ENCODE measurements at places on chromosomes 3 and 15.

DNA sequence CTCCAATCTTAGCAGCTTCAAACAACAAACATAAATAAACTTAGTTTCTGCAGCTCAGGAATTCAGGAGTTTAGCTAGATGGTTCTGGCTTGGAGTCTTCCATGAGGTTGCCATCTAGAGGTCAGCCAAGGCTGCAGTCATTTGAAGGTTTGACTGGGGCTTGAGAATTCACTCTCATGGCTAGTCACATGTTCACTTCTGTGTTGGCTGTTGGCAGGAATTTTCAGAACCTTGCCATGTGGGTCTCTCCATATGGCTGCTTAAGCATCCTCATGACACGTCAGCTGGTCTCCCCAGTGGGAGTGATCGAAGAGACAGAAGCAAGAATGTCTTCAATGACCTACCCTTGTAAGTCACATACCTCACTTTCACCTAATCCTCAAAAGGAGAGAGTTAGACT lies 269.2 kb upstream of the CNTN3 start:
- DNase-seq: no peak

DNA sequence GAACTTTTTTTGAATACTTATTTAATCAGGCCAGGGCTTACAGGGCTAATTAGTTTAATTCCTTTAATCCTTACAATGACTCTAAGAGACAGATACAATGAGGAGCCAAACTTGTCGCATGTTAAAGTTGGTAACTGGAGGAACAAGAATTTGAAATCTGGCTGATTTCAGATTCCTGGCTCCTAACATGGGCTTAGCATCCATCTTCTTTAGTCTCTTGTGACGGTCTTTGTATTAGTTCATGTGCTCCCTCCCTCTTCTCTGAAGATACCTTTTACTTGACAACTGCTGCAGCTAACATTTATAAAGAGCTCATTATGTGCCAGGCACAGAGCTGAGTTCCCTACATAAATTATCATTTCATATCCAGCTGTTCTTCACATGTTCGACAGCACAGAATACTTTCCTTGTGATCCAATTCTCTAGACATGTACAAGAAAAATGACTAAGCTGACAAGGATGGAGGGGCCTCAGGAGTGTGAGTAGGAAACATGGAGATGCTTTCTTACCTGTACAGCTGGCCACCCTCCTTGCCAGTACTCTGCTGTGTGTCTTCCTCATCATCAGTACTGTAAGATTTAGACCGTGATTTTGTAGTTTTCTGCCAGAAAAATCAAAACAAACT lies 206.8 kb upstream of the STRIT1 start:
- DNase-seq: no peak

GRCh38 chr3:160395297-160395696 lies 3.7 kb downstream of the IFT80 start:
- no peak for DNase-seq

DNA sequence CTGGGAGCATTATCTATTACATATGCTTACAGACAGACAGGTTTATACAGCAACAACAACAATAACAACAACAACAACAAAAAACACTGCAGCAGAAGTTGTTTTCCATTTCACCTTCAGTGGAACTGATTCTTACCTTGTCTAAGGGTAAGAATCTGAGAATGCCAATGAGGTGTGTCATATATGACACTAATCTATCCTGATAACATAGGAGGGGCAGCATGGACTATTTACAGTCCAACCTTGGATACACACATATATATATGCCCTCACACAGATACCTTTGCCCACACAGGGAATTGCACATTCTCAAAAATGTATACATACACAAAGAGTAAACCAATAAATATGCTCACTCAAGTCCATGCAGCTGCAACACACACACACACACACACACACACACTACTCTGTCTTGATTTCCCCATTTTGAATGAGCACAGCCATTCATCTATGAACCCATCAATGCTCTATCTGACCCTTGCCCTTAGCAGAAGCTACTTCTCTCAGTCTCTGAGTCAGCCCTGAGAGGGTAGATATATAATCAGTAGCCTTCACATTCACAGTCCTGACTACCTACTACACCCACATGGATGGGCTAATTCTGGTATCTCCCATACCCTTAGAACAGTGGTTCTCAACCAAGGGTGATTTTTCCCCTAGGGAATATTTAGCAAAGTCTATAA lies 9.7 kb upstream of the TRANK1 start:
- no peak for DNase-seq

DNA sequence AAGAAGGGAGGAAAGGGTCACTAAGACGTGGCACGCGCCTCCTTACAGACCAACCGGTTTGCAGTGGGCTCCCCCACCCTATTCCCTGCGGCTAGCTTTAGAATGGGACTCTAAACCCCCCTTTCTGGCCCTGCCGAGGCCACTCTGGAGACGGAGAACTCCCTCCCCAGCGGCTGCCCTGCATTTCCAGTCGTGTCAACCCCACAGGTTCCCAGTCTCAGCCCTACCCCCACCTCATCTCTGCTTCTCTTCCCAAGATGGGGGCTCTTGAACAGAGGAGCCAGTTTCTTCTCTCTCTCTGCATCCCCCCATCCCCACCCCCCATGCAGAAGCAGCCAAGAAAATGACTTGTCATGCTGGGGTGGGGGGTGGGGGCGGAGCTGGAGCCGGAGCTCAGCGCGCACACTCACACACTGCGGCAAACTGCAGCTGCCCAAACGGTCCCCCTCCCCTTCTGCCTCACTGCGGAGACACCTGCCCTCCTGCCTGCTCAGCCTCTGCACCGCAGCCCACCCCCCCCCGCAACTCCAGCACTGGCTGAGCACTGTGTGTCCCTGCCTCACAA lies 871 bp downstream of the MAP1A start:
- DNase-seq: peak; percentile 81

DNA sequence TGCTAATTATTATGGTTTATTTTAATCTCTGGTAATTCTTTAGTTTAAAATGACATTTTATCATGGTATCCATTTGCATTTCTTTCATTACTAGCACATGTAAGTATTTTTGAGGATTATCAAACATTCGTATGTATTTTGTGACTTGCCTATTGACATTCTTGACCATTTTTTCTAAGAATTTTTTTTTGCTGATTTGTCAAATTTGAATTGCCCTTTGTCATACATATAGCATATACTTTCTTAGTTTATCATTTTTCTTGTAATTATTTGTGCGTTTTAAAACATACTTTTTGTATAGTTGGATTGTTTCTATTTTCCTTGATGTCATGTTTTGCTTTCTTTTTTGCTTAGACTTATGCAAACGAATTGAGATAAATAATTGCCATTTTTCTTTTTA lies 358.5 kb upstream of the RBMS3 start:
- no peak for DNase-seq

DNA sequence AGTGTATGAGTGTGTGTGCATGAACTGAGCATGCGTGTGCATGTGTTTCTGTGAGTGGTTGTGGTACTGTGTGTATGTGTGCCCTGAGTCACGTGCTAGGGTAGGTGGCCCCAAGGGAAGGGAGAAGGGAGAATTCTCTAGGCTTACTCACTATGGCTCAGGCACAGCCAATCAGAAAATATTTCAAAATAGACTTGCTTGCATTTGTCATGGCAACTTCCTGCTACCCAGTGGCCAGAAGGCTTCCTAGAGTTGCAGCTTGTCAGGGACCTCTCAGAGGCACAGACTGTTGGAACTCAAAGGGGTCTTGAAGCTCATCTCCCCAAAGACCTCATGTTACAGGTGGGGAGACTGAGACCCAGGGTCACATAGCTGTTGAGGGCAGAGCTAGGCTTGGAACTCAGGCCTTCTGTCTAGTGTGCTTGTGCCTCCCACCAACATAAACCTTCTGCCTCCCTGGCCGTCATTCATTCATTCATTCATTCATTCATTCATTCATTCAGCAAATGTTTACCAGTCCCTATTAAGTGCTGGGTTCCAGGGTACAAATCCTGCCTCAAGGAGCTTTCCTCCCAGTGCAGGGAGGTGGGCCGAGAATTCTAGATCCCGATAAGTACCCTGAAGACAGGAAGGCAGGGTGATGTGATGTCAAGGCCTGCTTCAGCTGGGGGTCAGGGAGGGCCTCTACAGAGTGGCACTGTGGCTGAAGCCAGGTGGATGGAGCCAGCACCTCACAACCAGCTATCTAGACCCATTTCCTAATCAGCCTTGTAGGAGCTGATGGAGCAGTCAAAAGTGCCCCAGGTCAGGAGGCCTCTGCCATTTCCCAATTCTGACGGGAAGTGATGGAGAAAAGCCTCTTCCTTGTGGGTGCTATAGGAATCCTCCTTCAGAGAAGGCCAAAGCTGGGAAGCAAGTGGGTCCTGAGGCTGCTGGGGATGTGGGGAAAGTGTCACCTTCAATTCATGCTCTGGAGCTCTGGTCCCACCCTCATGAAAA lies 10.9 kb upstream of the RFT1 start:
- no peak for DNase-seq

- no peak for DNase-seq
These were observed 306.5 kb downstream of the ROBO1 start for GRCh38 chr3:79461129-79461792.

DNA sequence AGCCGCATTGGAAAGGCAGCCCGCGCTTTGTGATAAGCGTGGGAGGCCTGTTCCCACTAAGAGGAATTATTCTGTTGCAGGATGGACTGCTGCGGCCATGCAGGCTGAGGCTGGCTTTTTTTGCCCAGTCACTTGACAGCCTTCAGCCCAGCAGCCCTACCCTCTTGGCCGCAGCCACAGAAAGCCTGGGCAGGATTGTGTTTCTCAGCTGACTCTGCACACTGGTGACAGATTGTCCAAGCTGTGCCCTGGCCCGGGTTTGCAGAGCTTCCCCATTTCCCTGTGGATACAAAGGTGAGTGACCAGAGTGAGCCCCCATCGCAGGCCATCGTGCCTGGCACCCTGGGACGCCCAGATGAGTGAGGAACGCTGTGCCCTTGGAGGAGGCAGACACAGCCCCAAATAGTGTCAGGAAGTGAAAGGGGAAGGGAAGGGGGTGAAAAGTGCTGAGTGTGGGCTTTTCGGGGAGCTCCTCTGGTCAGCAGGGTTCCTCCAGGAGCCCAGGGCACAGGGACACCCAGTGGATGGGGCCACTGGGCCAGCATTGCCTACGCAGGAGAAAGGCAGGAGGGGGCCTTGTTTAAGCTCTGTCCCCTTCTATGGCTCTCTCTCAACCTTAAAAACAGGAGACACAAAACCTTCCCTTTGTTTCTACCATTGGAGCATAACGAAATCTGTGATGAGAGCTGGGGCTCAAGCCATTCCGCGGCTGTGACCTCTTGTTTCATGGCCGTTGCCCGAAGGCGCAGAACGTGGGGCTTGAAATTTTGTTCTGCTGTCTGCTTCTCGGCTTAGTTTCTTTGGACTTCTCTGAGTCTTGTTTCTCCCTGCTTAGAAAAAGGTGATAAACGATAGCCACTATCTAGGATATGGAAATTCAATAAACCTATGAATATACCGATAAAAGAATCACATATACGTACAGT lies 91.5 kb upstream of the MEF2A start:
- peak; percentile 47 for DNase-seq

DNA sequence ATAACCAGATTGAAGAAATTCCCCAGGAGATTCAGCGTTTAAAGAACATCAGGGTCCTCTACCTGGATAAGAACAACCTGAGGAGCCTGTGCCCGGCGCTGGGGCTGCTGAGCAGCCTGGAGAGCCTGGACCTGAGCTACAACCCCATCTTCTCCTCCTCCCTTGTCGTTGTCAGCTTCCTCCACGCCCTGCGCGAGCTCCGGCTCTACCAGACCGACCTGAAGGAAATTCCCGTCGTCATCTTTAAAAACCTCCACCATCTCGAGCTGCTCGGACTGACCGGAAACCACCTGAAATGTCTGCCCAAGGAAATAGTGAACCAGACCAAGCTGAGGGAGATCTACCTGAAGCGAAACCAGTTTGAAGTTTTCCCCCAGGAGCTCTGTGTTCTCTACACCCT lies 9.4 kb upstream of the LRRC34 start:
- no peak for DNase-seq

GRCh38 chr3:44016818-44017217 lies 224.9 kb upstream of the TOPAZ1 start:
- no peak for DNase-seq

- DNase-seq: no peak
These were observed 65.0 kb upstream of the DNAJC19 start for GRCh38 chr3:181054538-181054937.

GRCh38 chr3:150124142-150124541 lies 153.4 kb upstream of the PFN2 start:
- no peak for DNase-seq

GRCh38 chr3:67559029-67559605 lies 95.3 kb downstream of the SUCLG2 start:
- DNase-seq: no peak

GRCh38 chr15:42070976-42071350 lies 23.4 kb downstream of the PLA2G4D start:
- no peak for DNase-seq

DNA sequence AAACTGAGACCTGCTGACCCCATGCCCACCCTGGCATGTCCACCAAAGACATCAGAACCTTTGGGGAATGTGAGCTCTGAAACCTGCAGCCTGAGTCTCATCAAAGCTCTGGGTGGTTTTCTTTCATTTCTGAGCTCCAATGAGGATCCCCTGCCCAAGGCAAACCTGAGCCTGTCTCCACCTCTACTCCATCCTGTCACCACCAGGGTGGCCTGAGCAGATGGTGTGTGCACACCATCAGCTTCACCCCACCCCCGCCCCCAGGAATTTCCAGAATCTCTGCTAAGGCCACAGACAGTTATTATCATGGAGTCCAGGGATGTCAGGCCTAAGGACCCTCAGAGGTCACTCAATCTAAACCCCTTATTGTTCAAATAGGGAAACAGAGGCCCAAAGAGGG lies 1.3 kb downstream of the XIRP1 start:
- no peak for DNase-seq

DNA sequence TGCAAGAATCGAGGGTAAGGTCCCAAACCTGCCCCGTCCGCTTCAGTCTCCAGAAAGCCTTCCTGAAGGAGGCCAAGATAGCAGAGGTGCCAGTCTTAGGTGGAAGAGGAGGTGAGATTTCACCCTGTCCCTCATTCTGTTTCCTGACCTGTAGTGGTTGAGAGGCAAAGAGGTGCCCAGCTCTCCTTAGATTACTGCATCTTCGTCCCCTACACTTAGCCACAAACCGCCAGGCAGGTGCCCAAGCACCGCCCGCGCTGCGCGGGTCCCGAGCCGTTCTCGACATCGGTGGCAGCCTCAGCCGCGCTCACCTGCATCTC lies 23.8 kb upstream of the POLG start:
- DNase-seq: no peak

DNA sequence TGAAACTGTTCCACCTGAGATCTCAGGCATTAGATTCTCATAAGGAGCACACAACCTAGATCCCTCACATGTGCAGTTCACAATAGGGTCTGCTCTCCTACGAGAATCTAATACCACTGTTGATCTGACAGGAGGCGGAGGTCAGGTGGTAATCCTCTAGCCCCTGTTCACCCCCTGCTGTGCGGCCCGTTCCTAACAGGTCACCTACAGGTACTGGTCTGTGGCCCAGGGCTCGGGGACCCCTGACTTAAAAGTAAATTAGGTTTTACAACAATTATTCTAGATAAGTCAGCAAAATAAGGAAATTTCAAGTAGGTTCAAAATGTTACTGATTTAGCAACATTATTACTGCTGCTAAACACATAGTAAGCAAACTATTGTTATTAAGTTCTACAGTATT lies 58.2 kb downstream of the CFAP20DC start:
- no peak for DNase-seq

All from hypothalamus (tissue), 51 donors.